ENCODE measurements at places on chromosomes 5 and 9. TPM values are rescaled to one million over a fixed set of nuclear protein-coding genes. Genes with fewer than 3 reads are reported as not detected.

DNA sequence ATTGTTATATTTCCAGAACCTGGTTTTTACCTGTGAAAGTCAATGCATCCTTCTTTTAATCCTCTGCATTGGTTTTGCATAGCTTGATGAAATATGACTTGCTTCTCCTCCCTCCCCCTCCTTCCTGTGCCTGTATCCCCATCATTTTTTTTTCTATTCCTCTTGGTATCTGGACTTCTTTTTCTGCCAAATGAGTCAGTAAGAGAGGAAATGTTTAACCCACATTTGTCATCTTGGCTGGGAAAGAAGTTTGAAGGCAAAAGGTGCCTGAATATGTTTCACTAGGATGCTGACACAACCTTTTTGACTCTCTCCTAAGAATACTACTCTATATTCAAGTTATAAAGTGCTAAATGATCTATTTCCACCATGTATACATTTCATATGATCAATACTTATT, 35.5 kb upstream of the CDKN2B start:
- DNase-seq, result no peak

DNA sequence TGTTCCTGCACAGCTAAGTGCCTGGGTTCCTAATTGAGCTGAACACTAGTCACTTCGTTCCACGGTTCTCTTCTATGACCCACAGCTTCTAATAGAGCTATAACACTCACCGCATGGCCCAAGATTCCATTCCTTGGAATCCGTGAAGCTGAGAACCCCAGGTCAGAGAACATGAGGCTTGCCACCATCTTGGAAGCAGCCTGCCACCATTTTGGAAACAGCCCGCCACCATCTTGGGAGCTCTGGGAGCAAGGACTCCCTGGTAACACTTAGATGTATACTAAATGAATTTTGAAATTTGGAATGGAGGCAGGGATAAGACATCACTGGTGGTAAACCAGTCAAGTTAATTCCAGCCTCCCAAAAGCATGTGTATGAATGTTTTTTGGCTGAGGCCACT, 60.4 kb downstream of the KIAA0825 start:
- no peak for DNase-seq

DNA sequence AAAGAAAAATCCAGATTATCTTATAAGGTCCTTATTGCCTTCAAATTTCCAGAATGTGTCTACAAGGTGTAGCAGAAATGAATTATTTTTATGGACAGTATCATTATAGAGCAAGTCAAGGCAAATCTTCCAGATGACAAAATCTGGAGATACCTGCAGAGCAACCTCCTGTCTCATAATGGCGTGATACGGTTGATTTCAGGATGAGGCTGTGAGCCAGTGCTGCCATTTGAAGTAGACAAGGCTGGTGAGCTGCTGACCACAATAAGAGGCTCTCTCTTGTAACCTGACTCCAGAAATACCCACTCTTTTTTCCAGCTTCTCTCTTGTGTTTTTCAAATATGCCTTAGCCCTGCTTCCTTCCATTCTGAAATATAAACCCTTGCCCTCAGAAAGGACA, 108.2 kb downstream of the HTR1A start:
- DNase-seq, result no peak

- DNase-seq, result no peak
Observed at GRCh38 chr9:80673496-80673895, 1015.9 kb downstream of the TLE1 start.

GRCh38 chr9:120368799-120369198, 211.2 kb downstream of the CDK5RAP2 start:
- DNase-seq, result peak; percentile 12

GRCh38 chr5:139775872-139776271, 19.7 kb upstream of the PSD2 start:
- DNase-seq, result no peak

DNA sequence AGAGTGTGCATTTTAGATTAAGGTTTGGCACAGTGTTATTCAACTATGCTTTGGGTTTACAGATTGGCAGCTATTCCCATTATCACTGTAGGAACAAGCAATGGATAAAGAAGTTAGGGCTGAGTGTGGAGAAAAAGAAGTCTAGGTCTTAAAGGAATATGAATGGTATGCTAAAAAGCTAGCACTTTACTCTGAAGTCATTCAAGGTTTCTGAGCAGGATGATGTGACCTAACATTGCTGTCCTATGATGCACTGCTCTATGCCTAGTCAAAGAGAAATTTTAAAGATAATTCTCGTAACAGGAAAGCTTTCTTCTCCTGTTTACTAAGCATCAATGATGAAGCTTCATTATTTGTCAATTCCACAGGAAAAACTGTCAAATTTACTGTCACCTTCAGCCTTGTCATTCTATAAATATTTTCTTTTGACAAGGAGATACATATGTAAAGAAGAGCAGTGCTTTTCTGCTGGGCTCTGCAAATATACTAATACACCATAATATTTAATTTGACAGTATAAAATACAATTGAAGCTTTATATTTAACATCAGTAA, 476.1 kb upstream of the PTPRD start:
- DNase-seq, result no peak

DNA sequence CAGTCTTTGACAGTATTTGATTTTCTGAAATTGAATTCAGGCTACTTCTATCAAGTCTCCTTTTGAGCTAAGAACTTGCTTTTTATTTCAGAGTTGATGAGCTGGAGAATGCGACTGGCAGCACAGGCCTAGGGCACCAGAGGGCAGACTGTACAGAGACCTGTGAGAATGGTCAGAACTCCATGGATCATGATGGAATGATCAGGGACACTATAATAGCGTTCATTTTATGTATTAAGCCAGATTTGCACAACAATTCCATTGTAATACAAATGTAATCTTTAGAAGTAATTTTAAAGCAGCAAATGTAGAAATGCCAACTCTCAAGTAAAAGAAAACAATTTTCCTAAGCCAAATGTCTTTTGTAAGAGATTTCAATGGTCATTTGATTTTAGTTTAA, 902.4 kb downstream of the NR2F1-AS1 start:
- DNase-seq, result no peak

DNA sequence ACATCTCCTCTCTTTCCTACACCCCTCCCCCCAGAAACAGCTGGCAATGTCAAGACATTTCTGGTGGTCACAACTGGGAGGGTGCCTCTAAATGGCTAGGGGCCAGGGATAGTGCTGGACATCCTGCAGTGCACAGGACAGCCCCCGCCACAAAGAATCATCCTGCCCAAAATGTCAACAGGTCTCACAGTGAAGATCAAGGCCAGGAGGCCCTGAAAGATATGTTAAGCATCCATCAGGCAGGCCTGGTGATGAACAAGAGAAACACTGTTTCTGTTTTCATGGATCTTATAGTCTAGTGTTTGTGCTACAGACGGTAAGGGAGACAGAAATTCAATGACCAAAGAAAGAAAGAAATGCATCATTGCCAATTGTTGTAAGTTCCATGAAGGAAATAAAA, 45.9 kb downstream of the WWC1 start:
- no peak for DNase-seq

DNA sequence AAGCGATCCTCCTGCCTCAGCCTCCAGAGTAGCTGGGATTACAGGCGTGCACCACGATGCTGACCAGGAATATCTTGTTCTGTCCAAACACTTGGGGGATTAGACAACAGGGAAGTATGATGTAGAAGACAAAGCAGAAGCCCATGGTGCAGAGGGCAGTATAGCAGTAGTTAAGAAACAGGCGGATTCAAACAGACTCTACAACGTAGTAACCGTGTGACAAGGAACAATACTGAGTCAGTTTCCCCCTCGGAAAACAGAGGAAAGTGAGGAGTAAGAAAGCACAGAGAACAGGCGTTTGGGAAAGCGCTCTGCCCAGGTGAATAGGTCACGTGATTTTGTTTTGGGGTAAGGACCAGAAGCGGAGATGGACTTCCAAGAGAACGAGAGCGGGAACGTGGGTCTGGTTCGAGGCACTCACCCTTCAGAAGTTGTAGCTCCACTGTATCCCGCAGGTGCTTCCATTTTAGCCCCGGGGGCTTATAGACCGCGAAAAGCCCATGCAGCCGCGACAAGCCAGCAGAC, 306 bp downstream of the TRUB2 start:
- no peak for DNase-seq

GRCh38 chr9:86856259-86856658, 91.0 kb downstream of the GAS1 start:
- no peak for DNase-seq

GRCh38 chr9:38185647-38186403, 116.8 kb upstream of the SHB start:
- no peak for DNase-seq

DNA sequence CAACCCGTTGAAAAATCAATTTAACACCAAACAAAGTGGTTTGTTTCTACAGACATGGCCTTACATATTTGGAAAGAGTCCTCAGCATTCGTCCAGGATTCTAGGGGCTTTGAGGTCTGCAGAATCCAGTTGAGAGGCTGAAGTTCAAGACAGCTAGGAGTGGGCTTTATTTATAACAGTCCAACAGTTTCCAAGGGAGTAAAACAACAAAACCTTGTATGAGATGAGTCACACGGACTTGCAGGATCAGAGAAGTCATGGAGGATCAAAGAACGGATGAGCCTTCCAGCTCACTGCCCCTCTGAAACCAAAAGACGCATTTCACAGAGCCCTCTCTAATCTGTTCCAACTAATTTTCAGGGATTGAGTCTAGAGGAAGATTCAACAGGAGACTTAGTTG, 11.1 kb upstream of the ESM1 start:
- no peak for DNase-seq

DNA sequence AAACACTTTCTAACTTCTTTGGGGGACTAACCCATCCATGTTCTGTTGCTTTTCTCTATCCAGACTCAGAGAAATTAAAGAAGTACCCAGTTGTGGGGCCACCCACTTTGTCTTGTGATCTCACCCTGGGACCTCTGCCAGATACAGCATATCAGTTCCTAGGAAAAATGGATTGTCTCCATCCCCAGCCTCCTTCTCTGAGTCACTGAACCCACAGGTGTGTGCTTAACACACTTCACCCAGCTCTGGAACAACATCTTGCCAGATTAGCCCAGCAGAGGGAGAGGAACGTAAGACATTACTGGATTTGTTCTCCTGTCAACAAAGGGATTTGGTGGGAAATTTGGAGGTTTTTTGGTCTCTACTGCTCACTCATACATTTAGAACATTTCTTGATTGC, 19.2 kb downstream of the FAM240B start:
- no peak for DNase-seq

GRCh38 chr9:108694170-108694569, 161.6 kb downstream of the ACTL7B start:
- no peak for DNase-seq

DNA sequence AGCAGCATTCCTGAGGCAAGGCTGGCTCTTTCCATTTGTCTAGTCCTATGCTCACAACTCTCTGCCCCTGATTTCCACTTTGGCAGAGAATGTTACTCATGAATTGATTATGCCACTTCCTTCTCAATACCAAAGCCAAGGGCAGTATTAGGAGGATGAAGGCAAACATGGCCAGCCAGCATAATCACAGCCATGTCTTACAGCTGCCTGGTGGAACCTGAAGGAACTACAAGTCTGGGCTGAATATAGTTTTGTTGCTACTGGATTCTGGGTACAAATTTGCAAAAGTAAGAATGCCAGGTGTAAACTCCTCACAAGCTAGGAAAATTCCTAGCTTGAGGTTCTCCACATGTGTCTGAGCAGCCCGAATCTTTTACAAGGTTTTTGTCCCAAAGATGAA, 4.2 kb downstream of the SIL1 start:
- DNase-seq, result no peak

- no peak for DNase-seq
Observed at GRCh38 chr5:77003246-77003645, 27.0 kb upstream of the AGGF1 start.

DNA sequence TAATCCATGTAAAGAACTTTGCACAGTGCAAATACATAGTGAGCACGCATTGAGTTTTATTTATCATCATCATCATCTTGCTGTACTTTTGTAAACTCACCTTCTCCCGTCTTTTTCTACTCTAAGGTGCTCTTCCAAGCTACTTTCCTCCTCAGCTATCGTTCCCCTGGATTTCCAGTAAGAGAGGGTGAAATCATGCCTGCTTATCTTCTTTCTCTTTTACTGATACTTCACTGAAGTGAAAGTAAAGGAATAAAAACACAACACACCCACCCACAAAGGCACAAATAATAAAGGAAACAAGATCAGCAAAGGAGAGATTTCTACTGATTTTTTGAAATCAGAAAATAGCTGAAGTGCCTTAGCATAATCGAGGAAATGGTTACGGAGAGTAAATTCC, 509.9 kb downstream of the RAB3C start:
- DNase-seq, result no peak

DNA sequence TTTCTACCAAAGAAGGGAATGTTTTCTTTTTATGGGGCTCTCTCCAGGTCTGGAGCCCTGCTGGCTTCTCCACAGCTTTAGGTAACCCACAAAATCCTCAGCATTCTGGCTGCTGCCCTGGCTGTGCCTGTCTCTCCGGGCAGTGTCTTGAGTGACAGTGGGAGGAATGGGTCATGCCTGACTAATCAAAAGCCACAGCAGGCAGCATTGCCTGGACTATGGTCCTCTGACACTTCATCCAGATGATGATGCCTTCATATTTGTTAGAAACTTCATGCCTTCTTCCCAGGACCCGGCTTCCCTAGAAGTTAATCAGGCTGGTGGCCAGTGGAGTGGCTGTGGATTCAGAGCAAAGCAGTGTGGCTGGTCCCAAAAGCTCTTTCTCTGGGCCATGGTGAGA, 32.2 kb upstream of the TGFBI start:
- no peak for DNase-seq

DNA sequence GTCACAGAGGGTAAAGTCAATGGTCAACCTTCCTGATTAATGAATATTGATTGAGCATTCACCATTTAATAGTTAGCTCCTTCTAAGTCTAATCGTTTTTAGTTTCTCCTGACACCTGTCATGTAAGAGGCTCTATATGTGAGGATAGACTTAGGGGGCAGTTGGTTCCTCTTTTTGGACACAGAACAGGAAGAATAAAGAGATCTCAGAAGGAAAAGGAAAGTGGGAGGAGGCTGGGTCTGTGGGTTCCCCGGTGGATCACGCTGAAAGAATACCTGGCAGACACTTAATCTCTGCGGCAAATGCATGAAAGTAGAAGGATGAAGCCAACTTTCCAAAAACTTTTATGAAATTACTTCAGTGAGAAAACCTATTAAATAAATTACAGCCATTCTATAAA, 98.4 kb downstream of the PDE4D start:
- no peak for DNase-seq

- DNase-seq, result no peak
Observed at GRCh38 chr5:113770648-113771047, 257.2 kb downstream of the YTHDC2 start.

DNA sequence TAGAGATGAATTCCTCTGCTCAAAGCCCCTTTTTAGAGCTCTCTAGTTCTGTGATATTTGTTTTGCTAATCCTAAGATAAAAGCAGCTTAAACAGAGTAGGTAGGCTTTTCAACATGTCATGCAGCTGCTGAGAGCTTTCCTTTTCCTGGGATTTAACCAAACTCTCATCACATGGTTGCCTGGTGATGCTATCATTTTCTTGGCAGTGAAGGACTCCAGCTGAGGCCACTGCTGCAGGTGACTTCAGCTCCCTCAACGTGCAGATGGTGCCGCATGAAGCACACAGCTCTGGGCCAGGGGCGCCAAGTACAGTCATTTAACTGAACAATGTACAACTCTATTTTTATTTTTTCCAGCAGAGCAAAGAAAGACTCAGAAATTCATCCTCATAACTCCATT, 42.2 kb downstream of the SECISBP2 start:
- peak; percentile 43 for DNase-seq

MSX2 gene
- 1.8 TPM for total RNA-seq

CTSL gene
- 729 TPM for total RNA-seq

ADAMTS13 gene
- total RNA-seq, result 0.64 TPM

SAXO1 gene
- not detected for total RNA-seq

GABRA6 gene
- total RNA-seq, result not detected

ACOT12 gene
- total RNA-seq, result not detected

ZNF483 gene
- 2.2 TPM for total RNA-seq
